ENCODE measurements at places on chromosomes 6 and 20. TPM values are rescaled to one million over a fixed set of nuclear protein-coding genes. Genes with fewer than 3 reads are reported as not detected.

The PSORS1C2 gene
- total RNA-seq = not detected

The TXLNB gene
- total RNA-seq = 0.10 TPM

The RXRB gene
- 23.3 TPM for total RNA-seq

The DCDC2 gene
- 1.4 TPM for total RNA-seq

The ZKSCAN3 gene
- total RNA-seq = 2.4 TPM

The CDKN1A gene
- total RNA-seq = 32.6 TPM

The SLC22A16 gene
- not detected for total RNA-seq

The CST5 gene
- not detected for total RNA-seq

DNA sequence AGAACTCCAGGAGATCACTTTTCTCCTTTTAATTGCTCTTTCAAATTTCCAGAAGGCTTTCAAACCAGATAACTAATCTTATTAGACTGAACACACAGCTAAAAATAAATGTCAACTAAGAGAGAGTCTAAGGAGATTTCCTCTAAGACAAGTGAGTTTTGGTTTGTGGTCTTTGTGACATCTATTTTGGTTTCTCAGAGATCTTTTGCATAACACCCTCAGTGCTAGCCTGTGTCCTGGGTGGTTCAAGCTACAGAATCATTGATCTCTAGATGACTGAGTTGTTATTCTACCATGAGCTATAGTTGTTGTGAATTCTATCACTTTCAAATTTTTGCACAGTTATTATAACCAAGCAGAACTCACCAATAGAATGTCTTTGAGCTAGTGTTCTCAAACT lies 49.1 kb upstream of the PLCB4 start:
- DNase-seq = no peak

- no peak for DNase-seq
These were observed 85.9 kb downstream of the TRMT6 start for GRCh38 chr20:5864428-5864827.

DNA sequence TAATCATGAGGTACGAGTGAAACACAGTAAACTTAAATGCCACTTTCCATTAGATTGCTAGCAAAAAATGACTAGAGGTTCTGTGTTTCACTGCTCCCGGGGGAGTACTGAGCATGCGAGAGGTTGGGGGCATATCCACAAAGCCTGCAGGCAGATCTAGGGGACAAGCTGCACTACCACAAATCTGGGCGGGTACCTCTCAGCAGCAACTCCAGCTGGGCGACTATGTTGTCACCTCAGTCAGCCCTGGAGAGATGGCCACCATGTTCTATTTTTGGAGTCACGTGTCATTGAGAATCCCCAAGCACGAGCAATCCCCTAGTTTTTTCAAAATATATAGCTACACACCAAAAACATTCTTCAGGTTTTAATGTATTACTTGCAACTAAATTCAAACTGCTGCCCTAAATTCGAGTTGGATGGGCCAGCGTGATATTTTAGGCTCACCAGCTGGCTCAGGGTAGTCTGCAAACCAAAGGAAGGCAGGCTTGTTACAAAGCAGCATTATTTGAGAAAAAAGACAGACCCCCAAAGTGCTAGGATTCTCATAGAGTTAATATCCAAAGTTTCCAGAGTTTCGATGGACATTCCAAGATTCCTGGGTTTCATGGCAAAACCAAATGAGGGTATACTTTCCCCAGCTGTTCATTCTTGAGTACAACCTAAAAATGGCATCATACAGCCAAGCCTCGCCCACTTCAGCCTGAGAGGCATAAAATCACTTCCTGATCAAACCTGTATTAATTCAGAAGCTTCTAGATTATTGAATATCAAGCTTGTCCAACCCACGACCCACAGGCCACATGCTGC lies 24.1 kb upstream of the MYLIP start:
- DNase-seq = no peak

DNA sequence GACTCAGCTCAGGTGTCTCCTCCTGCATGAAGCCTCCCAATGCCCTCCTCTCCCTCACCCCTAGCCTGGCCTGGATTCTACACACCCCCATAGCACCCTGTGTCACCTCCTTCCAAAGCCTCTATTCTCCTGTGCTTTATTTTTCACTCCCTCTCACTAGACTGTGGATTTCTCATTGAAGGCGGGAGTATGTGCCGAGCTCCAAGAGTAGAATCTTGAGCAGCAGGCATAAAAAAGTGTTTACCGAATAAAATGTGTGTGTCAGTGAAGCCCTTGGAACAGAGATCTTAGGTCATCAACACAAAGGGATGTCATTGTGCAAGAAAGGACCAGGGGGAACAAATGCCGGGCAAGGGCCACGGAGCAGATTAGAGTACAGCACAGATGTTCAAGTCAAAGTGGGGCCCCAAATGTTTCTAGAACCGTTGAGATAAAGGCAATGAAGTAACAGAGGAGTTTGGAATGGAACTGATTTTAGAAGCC lies 106.1 kb upstream of the TMEM170B start:
- no peak for DNase-seq

DNA sequence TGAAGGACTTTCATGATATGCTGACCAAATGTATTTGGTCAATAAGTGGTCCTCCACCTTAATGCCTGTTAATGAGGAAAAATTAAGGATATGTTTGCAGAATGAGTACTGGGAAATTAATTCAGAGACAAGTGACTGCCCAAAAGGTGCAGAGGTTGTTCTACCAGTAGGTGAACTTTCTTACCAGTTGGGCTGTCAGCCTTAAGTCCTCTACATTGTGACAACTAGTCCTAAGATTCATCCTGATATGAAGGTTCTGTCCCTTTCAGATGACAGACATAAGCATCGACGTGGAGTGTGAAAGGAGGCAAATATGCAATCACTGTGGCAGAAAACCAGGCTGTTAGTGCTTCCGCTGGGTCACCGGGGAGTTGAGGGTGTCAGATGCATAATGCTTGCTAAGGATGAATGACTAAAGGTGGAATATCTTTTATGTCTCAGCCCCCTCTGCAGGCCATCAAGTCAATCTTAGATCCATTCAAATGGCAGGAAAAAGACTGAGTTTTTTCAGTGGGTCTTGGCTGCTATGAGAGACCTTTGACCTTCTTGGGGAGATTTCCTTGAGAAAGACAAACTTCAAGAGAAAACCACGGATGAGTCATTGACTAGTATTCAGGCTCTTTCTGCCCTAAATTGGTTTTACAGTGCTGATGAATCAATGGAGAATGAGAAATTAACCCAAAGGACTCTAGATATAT lies 226.0 kb downstream of the TPBG start:
- DNase-seq = no peak

DNA sequence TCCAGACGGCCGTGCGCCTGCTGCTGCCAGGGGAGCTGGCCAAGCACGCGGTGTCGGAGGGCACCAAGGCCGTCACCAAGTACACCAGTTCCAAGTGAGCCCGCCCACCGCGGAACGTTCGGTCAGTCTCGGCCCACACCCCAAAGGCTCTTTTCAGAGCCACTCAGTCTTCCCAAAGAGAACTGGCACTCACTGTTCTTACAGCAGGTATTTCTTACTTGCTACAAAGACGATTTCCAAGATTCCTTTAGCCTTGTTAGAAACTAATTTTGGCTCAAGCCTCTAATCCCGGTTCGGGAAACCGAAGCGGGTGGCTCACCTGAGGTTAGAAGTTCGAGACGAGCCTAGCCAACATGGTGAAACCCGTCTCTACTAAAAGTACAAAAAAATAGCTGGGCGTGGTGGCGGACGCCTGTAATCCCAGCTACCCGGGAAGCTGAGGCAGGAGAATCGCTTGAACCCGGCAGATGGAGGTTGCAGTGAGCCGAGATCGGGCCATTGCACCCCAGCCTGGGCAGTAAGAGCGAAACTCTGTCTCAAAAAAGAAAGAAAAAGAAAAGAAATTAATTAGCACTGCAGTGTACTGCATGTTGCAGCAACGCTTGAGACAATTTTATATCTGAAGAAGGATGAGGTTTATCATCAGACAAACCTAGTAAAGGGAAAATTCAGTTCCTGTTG lies 73.1 kb downstream of the OR2B2 start:
- DNase-seq = no peak

- no peak for DNase-seq
These were observed 911.4 kb upstream of the FLRT3 start for GRCh38 chr20:15248618-15249395.

DNA sequence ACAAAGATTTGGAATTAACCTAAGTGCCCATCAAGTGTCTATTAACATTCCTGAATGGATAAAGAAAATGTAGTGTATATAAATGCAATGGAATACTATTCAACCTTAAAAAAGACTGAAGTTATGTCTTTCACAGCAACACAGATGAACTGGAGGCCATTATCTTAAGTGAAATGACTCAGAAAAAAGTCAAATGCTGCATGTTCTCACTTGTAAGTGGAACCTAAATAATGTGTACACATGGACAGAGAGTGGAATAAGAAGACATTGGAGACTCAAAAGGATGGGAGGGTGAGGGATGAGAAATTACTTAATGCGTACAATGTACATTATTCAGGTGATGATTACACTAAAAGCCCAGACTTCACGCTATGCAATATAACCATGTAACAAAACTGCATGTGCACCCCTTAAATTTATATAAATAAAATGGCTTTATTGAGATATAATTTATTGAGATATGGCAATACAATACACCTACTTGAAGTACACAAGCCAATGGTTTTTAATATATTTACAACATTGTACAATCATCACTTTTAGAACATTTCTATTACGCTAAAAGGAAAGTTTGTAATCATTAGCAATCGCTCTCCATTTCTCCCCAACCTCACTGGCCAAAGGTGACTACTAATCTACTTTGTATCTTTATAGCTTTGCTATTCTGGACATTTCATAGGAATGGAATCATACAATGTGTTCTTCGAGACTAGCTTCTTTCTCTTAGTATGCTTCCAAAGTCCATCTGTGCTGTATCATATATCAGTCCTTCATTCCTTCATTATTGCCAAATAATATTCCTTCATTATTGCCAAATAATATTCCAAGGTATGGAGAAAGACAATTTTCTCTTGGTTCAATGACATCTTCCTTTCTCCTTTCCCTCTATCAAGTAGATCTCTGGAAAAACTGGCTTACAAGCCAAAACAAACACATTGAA lies 5.8 kb downstream of the STX7 start:
- DNase-seq = no peak

DNA sequence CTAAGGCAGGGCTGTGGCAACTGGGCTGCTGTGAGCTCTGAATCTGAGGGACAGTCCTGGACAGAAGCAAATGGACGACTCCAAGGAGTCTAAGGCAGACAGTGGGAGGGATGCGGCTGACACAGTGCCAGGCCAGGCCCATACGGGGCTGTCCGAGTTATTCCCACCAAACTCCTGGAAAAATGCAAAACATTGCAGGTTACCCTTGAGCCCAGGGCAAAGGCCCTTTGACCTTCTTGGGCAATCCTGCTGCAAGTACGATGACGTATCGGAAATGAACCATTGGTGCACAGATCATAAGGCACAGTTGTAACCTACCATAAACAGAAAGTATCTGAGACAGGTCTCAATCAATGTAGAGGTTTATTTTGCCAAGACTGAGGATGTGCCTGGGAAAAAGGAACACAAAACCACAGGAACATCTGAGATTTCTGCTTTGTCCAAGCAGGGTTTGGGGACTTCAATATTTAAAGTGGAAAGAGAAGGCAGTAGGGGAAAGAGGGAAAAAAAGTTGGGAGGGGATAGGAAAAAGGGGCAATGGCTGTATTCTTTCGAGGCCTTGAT lies 118.9 kb downstream of the DACT2 start:
- peak; percentile 92 for DNase-seq

- no peak for DNase-seq
These were observed 44.1 kb downstream of the SNX9 start for GRCh38 chr6:157867155-157867559.

DNA sequence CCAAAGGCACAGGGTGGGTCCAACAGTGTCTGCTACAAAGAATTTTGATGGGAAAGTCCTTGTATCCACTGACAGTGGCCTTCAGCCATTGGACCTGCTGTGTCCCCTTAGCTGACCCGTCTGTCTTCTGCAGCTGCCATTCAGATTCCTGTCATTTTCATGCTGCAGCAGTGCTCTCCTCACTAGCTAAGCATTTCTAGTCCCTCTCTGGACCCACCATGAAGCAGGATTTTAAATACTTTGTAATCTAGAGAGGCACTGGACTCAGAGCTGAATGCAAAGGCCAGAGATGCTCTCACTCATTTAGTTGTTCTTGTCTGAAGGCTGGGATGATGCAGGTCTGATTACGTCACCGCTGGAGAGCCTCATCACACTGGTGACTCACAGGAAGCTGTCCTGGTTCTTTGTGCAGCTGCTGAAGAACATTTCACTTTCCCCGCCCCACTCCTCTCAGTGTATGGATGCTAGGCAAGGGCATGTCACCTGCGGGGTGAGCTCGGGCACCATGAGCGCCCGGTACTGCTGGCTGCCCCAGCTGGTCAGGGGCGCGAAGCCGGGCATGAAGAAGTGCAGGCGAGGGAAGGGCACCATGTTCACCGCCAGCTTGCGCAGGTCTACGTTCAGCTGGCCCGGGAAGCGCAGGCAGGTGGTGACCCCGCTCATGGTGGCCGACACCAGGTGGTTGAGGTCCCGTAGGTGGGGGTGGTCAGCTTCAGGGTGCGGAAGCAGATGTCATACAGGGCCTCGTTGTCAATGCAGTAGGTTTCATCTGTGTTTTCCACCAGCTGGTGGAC lies 19.4 kb upstream of the TUBB2A start:
- no peak for DNase-seq

DNA sequence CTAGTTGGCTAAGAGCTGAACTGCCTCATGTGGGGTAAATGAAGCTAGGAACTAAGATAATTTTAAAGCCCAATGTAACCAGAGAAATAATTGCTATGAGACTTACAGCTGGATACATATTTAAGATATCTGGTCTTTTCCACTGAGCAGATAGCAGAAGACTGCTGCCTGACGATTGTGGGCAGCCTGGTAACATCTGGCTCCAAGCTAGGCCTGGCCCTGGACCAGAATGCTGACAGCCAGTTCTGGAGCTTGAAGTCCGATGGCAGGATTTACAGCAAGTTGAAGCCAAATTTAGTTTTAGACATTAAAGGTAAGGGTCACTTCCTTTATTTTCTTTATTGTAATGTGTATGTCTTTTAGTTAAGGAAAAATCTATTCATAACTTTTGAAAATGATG lies 65.7 kb downstream of the RTN4IP1 start:
- no peak for DNase-seq

- DNase-seq = no peak
These were observed 295.8 kb downstream of the BCKDHB start for GRCh38 chr6:80402266-80402665.

GRCh38 chr6:149900620-149901443 lies 2.9 kb upstream of the RAET1E start:
- DNase-seq = no peak

- no peak for DNase-seq
These were observed 45.1 kb downstream of the JPH2 start for GRCh38 chr20:44141873-44142272.

Data from left lobe of liver (tissue), 2 donors.